ENCODE measurements at places on chromosomes 1 and 21.
A peak's percentile ranks its signal among the peaks of the same experiment; 100 is the strongest.

GRCh38 chr1:9426291-9426711 lies 113.0 kb upstream of the SLC25A33 start:
- peak; percentile 90 for DNase-seq

- peak; percentile 85 for DNase-seq
These were observed 838 bp upstream of the MAN1A2 start for GRCh38 chr1:117366177-117367045.

- DNase-seq = no peak
These were observed 473.0 kb upstream of the VAMP3 start for GRCh38 chr1:7298145-7298544.

DNA sequence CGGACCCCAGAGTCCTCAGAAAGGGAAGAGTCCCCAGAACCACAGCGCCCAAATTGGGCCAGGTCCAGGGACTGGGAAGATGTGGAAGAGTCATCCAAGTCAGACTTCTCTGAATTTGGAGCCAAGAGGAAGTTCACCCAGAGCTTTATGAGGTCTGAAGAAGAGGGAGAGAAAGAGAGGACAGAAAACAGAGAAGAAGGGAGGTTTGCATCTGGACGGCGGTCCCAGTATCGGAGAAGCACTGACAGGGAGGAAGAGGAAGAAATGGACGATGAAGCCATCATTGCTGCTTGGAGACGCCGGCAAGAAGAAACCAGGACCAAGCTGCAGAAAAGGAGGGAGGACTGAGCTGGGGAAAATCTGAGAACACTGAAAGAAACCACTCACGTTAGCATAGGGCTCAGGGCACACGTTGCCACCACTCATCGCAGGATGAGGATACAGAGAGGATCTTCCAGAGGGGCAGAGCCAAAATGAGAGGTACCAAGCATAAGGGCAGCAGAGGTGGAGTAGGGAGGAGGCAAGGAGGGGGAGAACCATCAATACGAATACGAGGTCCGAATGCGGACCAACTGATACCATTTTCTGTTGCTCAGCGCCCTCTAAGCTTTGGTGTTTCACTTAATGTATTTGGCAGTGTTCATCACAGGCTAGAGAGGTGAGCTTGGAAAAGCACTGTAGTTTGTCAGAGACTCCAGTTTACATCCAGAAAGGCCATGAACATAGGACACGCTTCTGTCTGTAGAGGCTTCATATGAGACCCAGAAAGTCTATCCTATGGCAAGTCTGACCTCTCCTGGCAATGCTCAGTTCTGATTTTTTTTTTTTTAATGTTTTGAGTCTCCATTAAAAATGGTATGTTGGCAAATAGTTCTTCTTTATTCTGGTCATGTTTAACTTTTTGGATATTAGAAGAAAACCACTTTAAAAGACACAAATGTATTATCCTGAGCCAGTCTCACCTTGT lies 34.7 kb downstream of the STYXL2 start:
- DNase-seq = no peak

DNA sequence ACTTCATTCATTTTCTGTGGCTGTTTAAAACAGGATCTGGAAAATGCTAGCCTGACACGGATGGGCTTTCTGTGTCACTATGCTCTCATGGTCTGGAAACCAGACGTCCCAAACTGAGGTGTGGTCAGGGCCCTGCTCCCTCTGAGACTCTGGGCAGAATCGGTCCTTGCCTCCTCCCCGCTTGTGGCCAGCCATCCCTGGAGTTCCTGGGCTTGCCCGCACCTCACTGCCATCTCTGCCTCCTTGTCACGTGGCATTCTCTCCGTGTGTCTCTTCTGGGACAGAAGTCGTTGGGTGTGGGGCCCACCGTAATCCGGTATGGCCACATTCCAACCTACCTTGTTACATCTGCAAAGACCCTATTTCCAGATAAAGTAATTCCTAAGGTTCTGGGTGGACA lies 10.1 kb upstream of the ACTRT2 start:
- no peak for DNase-seq

DNA sequence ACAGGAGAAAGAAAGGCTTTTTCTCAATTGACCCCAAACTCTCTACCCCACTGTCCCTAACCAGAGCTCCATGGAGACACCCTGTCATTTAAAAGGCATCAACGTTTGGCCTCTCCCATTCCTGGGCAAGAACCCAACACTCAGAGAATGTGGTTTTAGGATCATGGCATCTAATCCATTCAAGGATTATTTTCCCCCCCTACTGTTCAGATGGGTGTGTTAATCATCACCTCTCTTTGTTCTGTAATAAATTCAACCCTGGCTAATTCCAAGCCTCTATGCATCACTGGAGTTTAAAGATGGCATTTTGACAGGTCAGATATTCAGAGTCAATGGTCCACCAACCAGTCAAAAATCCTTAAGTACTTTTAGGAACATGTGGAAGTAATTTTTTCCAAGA lies 42.7 kb downstream of the TBX15 start:
- DNase-seq = no peak

DNA sequence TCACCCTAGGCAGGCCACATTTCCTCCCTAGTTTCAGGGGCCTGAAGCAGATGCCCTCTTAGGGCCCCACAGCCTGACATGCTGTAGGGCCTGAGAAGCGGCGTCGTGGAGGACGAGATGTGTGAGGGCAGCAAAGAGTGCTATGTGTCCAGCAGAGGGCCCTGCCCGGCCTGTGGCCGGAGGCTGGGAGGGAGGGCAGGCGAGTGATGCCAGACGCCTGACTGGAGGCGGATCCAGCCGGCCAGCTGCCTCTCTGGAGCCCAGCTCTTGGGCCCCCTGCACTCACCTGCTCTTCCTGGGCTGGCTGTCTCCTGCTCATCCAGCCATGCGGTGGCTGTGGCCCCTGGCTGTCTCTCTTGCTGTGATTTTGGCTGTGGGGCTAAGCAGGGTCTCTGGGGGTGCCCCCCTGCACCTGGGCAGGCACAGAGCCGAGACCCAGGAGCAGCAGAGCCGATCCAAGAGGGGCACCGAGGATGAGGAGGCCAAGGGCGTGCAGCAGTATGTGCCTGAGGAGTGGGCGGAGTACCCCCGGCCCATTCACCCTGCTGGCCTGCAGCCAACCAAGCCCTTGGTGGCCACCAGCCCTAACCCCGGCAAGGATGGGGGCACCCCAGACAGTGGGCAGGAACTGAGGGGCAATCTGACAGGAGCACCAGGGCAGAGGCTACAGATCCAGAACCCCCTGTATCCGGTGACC lies at the start of gene GPR37L1:
Gene GPR37L1, plus strand, starts transcription at position 279 of the 697 bp plus-strand sequence. Its CDS starts 47 bp downstream, at position 326.
- DNase-seq = no peak

DNA sequence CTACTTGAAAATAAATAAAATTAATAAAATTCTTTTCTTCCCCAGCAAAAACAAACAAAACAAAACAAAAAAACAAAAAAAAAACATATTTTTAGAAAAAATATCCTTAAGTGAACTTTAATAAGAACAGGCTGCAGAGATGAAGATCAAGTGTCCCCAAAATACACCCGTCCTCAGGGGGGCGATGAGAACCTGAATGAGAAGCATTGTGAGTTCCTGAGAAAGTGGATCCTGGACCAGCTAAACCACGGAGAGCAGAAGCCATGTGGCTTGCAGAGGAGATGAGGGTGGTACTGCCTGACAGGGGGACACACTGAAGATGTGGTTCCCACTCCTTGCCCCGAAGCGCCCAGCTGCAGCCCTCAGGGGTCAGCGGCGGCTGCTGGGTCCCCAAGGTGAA lies 89.3 kb downstream of the ITPKB start:
- DNase-seq = peak; percentile 46

DNA sequence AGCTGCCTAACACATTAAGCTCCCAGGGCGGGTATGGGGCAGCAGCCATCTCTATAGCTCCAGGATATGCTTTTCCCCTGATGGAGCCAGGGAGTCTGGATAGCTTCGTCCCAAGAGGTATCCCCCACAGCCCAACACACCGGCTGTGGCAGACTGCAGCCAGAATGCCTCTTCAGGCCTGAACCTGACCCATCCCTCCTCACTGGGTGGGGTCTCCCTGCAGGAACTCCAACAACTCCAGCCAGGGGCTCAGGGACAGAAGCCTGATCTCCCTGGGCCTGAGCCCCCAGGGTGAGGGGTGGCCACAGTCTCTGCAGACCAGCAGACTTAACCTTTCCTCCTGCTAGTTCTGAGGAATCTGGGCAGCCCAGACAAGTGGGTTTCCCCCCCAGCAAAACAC lies 159.9 kb downstream of the LRRIQ3 start:
- DNase-seq = no peak

GRCh38 chr21:25636727-25637126 lies 2.3 kb upstream of the JAM2 start:
- DNase-seq = no peak

- no peak for DNase-seq
These were observed 16.9 kb upstream of the SAMD11 start for GRCh38 chr1:906600-907420.

DNA sequence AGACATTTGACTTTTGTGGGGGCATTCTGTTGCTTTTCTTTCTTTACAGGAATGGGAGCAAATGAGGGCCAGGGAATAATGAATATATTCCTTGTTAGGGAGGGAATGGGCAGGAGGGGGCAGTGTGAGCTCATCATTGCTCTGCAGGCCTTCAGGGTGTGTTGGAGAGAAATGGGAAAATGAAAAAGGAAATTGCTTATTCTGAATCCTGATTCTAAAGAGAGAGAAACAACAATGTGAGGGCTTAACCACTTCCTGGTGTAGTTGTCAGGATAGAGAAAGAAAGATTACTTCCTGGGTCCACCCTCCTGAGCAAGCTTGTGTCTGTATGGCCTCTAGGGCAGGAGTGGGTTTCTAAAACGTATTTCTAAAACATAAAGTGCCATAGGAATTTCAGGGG lies 28.3 kb downstream of the VANGL2 start:
- peak; percentile 50 for DNase-seq

GRCh38 chr1:162144268-162144667 lies 74.8 kb downstream of the NOS1AP start:
- DNase-seq = no peak

DNA sequence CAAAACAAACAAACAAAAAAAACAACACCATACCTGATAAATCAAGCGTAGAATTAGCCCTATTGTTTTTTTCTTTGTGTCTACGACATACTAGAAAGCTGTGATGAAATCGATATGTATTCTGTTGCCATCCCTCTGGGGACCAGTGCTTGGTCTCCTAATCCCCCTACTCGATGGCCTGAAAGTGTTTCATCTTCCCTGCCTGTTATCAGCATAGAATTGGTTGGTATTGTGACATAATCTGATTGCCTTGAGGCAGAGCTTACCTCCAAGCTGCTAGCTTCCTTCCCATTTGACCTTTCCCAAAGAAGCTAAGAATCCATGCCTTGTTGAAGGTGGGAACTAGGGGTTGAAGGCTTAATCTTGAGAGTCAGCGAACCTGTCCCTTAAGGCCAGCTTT lies 40.7 kb upstream of the PIGV start:
- no peak for DNase-seq

DNA sequence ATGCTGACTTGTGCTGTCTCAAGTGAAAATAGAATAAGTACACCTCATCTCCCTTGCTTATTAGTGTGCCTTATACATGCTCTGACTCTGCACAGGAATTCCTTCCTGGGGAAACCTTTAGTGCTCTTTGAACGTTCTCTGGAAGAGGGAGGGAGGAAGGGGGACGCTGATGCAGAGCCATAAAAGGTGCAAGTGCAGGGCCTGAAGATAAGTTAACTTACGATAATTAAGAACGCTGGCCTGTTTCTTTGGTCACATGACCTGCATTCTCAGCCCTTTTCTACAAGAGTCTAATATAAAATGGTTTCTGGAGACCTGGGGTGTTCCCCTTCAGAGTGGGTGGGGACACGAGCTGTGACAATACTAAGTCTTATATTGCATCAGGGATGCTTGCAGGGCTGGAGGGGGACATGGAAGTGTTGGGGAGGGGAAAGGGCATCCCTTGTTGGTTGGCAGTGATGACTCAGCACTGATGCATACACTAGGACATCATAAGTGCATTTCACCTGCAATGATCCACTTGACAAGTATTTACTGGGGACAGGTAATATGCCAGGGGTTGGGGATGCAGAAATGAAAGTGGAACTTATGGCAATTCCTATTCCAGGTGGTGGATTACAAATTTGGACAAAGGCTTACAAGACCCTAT lies 26.3 kb upstream of the KIAA0040 start:
- DNase-seq = no peak

- no peak for DNase-seq
These were observed 310.3 kb upstream of the SGIP1 start for GRCh38 chr1:66223681-66224080.

DNA sequence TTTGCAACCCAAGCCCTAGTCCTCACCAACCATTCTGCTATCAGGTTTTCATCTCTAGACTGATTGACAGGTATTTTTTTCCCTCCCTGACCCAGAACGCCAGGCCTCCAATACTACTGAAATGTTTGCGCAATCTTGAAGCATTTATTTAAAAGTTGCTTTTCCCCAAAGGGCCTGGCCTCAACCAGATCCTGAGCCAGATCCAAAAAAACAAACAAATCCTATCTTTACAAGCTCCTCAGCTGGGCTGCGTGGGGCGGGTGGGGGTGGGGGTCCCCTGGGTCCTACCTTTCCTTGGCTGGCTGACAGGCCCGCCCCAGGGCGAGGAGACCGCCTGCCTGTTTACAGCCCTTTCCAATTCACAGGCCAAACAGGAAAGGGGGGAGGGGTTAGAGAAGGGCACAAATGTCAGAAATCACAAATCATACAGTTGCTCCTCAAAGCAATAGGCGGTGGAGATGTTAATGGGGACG lies 98.8 kb downstream of the FOXD2 start:
- no peak for DNase-seq

All from CD4-positive, alpha-beta T cell treated with Interleukin-21 for 1 hour (primary cell).